GM12864 (cell line): ENCODE measurements at places on chromosomes 4 and X.

GRCh38 chr4:110184140-110184790 lies 14.2 kb downstream of the ELOVL6 start:
- DNase-seq, result no peak

DNA sequence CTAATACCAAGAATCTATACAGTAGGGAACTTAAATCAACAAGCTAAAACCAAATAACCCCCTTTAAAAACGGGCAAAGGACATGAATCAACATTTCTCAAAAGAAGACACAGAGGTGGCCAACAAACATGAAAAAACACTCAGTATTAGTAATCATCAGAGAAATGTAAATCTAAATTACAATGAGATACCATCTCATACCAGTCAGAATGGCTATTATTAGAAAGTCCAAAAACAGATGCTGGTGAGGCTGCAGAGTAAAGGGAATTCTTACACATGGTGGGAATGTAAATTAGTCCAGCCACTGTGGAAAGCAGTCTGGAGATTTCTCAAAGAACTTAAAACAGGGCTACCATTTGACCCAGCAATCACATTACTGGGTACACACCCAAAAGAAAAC lies 167.8 kb downstream of the PACRGL start:
- DNase-seq, result no peak

DNA sequence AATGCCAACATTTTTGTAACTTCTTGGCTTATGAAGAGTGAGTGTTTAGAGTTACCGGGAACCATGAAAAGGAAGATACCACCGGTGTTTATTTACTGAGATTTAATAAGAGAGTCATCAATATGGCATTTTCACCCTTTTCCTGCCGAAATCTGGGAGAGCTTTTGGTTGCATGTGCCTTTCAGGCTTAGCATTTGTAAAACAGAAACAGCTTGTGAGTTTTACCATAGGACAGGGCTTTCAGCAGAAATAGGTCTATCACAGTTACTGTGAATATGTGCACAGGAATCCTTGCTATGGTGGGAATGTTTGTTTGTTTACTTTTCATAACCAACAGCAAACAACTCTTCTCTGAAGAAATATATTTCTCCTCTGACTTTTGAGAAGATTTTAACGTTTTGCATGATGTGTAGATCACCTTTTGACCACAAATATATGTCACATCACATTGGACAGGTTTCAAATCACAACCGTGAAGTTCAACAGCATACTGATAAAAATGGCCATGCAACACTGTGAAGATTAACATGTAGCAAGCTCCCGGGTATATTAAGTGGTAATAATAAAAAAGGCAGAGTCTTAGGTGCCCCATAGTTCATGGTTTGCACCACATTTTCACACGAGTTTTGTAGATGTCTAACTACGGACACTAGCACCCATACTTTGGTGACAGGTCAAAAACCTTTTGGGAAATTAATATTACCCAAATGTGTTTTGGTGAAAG lies 21.3 kb downstream of the ARHGAP24 start:
- DNase-seq, result no peak

GRCh38 chr4:101785486-101785885 lies 5.0 kb upstream of the BANK1 start:
- no peak for DNase-seq

DNA sequence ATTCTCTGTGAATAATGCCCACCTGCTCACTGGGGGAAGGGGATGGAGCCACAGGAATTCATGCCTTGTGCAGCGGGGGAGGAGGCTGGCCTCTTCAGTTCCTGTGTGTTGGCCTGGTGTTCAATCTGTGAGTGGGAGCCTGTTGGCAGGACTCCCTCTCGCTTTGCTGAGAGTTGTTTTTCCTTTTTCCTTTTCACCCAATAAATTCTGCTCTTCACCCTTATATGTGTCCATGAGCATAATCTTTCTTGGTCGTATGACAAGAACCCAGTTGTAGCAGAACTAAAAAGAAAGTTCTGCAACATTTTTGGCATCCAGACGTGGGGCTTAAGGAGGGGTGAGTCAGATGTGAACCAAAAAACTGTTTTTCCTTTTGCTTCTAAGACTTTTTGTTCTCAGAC lies 235.2 kb upstream of the HDX start:
- DNase-seq, result no peak

GRCh38 chr4:114479595-114479994 lies 119.0 kb upstream of the UGT8 start:
- no peak for DNase-seq

DNA sequence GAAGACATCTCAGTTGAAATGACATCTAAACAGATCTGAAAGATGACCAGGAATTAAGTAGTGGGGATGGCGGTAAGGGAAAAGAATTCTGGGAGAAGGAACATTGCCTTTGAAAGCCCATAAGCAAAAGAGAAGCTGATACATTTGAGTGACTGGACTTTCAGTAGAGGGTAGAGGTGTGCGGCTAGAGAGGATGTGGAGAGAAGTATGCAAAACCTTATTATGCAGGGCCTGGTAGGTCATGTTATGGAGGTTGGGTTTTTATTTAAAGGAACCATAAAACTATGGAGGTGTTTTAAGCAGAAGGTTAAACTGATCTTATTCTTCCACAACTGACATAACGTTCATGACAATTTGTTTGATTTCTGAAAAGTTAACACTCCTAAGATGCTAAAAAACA lies 36.3 kb downstream of the RPS6KA3 start:
- no peak for DNase-seq

GRCh38 chr4:84529169-84529751 lies 30.2 kb upstream of the NKX6-1 start:
- DNase-seq, result no peak

DNA sequence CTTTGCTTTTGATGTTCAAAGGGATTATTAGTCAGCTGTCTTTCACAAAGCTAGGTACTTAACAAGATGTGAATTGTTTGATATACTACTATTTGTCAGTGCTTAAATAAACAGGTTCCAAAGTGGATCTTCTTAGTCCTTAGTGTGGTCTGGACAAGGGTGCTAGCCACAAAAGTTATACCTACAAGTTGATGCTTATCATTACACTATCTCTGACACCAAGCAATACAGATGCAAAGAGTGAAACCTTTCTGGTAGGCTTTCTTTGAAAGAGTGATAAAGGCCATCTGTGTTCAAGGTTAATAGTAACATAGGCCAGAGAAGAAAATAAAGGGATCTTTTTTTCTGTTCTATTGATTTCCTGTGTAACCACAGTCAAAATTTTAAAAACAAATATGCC lies 12.2 kb upstream of the RBPJ start:
- no peak for DNase-seq
